ENCODE measurements at places on chromosomes 1 and 21.

DNA sequence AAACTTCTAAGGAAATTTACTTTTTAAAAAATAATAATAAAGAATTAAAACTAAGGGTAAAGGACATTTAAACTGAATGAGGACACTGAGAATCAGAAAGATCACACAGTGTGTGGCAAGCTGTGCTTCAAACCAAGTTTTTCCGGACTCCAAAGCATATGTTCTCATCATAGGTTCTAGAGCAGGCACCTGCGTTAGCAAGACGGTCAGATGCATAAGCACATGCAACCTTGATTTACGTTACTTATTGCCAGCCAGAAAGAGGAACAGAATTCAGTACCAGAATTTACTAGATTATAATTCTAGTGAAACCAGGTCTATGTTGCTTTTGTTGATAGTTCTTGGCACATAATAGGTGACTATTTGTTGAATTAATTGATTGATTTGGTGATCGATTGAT, 6.2 kb upstream of the LBR start:
- DNase-seq, result no peak

DNA sequence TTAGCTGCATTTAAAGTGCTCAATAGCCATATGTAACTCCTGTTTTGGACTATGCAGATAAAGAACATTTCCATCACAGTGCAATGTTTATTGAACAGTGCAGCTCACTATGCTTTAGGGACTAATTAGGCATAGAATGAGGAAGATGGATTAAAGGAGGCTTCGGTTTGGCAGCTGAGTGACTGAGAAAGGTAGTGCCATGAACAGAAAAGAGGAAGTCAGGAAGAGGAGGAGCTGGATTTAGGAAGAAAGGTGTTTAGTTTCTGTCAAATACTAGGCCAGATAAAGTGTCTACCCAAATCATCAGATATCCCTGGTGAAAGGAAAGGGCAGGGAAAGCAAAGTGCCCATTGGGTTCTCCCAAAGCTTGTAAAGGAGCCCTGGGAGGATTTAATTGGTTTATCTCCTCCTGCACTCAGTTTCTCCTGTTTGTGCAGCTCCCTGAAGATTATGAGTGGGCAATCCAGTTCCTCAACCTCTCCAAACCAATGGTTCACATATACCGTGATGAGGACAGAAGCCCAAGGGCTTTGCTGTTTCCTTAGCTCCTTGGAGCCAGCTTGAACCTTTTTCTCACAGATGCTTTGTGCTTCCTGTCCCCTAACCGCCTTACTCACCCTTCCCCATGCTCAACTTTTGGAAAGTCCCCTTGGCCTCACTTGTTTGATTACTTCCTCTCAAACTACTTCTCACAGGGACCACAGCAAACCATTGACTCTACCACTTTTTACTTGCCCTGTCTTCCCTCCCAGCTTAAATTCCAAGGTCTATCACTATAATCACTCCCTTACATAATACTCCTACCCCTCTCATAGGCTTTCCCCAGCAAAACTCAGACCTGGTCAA, 3.5 kb upstream of the RAP1A start:
- DNase-seq, result no peak

- DNase-seq, result no peak
These were observed 179.5 kb upstream of the VAMP3 start for GRCh38 chr1:7591565-7591964.

GRCh38 chr1:35925741-35926140, 5.2 kb upstream of the AGO3 start:
- no peak for DNase-seq
